Activated T-helper 1 cell treated with Interleukin-2 at 50 U/mL for 16 hours (primary cell): ENCODE measurements at places on chromosomes 7 and 10.
A peak's percentile ranks its signal among the peaks of the same experiment; 100 is the strongest.

- no peak for DNase-seq
Observed at GRCh38 chr7:142175594-142175993, 64.1 kb downstream of the MGAM2 start.

DNA sequence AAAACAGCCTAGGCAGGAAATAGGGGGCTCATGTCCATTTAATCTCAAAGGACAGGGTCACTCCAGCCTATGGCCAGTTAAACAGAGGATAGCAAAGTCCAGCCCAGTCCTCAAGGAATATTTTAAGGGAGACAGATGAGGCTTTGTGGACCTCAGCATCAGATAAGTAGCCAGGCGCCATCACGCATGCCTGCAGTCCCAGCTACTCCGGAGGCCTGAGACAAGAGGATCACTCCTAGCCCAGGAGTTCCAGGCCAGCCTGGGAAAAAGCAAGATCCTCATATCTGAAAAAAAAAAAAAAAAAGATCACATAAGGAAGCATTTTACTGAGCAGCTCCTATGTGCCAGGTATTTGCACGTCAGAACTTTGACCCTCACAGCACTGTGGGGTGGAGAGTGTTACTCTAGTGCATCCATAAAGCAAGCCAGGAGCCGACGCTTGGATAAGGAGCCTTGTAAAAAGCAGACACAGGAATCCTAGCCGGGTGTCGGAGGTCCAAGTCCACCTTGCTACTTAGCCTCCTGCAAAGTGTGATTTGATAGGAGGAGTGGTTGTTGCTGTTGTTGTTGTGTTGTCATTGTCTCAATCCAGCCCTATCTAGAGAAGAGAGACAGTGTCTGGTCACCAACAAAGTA is 61.8 kb upstream of the DOCK1 start:
- no peak for DNase-seq

DNA sequence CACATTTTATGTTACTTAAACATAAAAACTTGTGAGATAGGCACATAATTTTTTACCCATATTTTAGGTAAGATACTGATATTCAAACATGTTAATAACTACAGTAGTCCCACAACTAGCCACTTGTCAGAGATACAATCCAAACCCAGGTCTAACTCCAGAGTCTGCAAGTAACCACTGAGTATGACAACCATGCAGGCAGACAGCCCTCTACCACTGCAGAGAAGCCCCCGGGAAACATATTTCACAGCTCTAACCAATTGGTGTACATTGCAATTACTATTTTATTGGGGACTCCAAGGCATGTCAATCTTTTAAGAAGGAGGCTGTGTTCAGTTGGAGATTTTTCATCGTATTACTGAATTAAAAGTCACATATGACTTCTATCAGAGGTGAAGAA is 107.2 kb upstream of the FAM133B start:
- DNase-seq, result no peak

DNA sequence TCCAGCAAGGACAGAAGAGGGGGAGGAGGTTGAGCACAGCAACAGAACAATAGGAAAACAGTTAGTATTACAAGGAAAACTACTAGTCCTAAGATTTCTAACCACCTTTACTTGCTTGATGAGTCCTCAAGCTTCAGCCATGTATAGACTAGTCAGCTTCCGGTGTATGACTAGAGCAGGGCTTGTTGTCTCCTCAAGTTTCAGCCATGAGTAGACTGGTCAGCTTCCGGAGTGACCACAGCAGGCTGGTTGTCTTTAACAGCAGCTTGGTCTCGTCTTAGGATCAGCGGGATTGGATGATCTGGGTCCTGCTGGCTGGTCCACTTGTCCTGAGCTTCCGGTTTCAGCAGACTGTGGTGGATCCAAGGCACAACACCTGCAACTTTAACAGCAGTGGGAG is 10.6 kb upstream of the ZNF239 start:
- DNase-seq, result no peak

DNA sequence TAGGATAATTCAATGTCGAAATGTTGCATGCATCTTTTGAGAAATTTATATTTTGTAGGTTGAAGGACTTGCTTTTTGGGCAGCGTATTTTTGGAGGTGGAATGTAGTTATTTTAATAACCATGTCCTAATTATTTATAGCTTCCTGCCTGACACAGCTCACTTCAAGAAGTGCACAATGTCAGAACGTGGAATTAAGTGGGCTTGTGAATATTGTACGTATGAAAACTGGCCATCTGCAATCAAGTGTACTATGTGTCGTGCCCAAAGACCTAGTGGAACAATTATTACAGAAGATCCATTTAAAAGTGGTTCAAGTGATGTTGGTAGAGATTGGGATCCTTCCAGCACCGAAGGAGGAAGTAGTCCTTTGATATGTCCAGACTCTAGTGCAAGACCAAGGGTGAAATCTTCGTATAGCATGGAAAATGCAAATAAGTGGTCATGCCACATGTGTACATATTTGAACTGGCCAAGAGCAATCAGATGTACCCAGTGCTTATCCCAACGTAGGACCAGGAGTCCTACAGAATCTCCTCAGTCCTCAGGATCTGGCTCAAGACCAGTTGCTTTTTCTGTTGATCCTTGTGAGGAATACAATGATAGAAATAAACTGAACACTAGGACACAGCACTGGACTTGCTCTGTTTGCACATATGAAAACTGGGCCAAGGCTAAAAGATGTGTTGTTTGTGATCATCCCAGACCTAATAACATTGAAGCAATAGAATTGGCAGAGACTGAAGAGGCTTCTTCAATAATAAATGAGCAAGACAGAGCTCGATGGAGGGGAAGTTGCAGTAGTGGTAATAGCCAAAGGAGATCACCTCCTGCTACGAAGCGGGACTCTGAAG is 620 bp downstream of the ZRANB1 start:
- no peak for DNase-seq

DNA sequence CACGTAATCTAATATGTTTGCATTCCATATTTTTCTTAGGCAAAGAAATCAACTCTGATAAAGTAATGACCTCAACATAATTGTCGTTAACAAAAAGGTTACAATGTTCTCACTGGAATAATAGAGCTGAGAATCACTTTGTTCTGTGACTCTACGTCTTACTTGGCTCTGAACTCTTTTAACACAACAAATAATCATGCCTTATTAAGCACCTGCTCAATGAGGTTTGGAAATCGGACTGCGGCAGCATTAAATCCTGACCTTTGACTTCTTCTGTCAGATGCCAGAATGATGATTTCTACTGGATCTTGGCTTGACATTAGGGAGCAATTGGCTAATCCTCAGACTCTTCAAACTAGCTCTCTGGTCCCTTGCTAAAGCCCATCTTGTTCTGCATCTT is 233.6 kb downstream of the SEMA3D start:
- no peak for DNase-seq

GRCh38 chr7:147547252-147547897 is 1043.2 kb upstream of the C7orf33 start:
- no peak for DNase-seq

- DNase-seq, result no peak
Observed at GRCh38 chr7:82897500-82897899, 265.2 kb downstream of the PCLO start.

GRCh38 chr7:41554481-41554880 is 148.4 kb downstream of the INHBA start:
- DNase-seq, result no peak

DNA sequence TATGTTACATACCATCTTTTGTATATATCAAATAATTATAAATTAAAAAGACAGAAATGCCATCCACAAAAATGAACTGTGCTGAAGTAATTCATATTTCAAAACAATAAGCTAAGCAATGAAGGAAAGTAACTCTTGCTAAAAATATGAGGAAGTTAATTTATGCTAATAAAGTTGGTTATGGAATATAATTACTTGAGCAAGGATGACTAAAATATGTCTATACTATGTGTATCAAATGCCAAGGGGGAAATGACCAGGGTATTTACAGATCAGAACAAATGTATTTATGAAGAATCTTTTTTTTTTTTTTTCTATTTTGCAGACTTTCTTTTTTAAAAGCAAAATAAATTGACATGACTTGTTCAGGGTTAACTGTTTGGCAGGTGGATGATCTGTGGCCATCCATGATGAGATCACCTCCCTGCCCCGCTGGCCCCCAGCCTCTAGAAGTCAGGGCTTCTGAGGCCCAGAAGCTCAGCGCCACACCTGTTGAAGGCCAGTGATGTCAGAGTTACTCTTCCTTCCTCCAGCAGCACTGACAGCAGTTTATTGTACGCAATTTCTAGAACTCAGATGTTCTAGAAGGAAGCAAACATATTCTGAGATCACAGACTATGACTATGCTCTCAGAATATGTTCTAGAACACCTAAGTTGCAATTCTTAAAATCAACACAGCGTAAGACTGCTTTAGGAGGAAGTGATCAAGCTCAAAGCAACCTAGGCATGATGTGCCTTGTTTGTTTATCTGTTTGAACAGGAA is 196.1 kb upstream of the KLF14 start:
- DNase-seq, result no peak

DNA sequence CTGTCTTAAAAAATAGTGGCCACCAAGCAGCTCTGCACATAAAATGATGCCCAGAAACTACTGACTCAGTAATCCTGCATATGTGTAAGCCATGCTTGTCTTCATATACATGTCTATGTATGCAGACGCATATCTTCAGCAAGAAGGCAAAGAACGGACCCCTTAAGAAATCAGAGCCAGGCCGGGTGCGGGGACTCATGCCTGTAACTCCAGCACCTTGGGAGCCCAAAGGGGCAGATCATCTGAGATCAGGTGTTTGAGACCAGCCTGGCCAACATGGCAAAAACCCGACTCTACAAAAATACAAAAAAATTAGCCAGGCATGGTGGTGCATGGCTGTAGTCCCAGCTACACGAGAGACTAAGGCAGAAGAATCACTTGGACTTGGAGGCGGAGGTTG is 295.0 kb downstream of the TCERG1L start:
- no peak for DNase-seq

- DNase-seq, result no peak
Observed at GRCh38 chr7:75667938-75668337, 70.8 kb downstream of the HIP1 start.

DNA sequence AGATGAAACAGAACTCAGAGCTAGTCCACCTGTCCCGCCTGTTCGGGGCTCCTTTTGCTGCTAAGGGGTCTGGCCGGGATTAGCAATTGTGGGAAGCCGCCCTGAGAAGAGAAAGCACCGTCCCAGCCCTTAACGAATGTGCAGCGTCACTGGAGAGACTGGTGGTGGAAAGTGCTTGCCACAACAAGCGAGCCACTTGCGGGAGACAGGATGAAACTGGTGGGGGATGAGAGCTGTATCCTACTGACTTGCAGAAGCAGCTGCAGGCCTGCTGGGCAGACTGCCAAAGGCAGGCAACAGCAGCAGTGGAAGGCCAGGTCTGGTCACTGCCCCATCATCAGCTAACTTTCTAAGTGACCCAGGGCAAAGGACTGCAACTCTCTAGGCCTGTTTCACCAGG is 95.4 kb downstream of the FAM53B start:
- peak; percentile 35 for DNase-seq

DNA sequence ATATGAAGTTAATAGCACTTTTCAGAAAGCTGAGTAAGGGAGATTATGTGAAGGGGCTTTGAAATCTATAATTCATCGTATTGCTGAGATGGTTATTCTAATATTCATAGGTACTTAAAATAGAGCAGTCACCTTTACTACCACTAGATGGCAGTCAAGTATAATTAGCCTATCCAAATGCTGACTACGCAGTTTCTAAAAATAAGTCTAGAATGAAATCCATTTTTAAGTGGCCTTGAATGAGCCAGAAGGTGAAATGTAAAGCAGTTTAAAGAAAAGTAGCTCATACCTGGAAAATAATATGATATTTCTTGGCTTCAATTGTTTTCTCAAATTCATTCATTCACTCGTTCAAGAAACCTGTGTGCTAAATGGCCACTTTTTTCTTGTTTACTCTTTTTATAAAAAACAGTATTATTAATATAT is 1277.1 kb downstream of the GATA3 start:
- DNase-seq, result no peak

- DNase-seq, result no peak
Observed at GRCh38 chr10:27392606-27393005, 111.5 kb upstream of the RAB18 start.

GRCh38 chr10:92024700-92025099 is 101.1 kb downstream of the BTAF1 start:
- DNase-seq, result no peak

DNA sequence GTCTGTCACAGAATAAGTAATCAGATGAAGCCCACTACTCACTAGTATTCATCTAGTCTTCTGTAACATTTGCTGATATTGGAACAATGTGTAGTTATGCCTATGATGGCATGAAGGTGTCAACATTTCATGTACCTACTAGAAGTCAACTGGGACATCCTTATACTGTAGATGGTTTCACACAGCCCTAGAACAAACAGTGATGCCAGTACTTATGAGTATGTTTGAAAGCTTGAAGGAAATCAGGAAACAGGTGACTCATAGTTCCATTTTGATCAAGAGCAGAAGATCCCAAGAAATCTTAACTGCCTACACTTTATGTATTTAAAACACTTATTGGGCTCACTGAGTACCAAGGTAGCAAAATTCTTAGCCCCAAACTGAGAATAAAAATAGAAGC is 1519.6 kb downstream of the REEP3 start:
- no peak for DNase-seq

GRCh38 chr7:93359520-93360198 is 127.5 kb downstream of the VPS50 start:
- DNase-seq, result no peak

DNA sequence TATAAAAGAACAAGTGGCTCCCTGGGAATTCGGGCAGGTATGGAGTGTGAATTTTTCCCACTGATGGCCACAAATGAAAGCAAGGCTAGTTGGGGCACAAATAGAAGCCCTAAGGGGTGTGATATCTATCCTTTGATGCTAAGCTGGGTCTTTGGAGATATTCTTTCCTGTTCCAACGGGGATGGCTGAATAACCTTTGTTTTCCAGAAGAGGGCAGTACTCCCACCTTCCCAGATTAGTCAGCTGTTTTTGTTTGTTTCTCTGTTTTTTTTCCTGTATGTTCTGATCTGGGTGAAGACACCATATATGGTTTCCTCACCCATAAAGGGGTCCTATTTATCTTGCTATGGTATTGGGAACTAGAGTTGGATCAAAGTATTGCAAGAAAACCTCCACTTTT is 947.7 kb upstream of the SORCS1 start:
- no peak for DNase-seq

DNA sequence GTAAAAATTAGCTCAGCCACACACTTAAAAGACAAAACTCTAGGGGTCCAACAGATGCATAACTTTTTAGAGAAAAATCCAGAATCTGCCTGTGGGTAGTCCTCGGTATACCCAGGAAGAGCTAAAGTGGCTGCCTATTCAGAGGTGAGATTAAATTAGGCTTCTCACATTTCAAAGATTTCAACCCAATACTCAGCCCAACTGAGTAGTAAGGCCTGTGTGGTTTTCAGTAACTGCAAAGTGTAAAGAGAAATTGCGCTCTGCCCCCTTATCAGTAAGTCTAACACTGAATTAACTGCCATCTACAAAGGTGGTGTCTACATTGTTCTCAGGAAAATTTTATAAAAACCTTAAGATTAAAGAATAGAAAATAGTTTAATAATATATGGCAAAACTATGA is 88.2 kb downstream of the ELMO1 start:
- no peak for DNase-seq

- no peak for DNase-seq
Observed at GRCh38 chr7:32507414-32507813, 12.1 kb downstream of the AVL9 start.
